ENCODE measurements at places on chromosomes 12 and 14. TPM values are rescaled to one million over a fixed set of nuclear protein-coding genes. Genes with fewer than 3 reads are reported as not detected.

DNA sequence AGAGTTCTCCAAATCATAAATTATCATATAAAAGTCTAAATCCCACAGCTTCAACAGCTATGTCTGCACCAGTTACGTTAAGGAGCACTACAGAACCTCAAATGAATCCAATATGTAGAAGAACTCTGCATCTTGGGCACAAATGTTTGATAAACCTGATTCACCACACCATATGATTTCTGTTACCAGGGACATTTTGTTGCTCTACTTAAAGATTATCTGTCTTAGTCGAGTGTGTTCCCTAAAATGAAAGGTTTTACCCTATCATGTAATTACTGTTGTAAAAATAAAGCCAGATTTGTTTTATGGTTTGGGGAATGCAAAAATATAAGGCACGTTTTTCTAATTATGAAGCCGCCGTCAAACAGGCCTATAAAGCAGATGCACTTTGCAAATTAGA lies 363.1 kb downstream of the EGLN3 start:
- no peaks in the 10 kb centered on the region for H3K27me3 ChIP-seq
- no peak overlapping the region for H3K4me3 ChIP-seq
- no peak for DNase-seq
- no peaks in the 10 kb centered on the region for H3K4me1 ChIP-seq

DNA sequence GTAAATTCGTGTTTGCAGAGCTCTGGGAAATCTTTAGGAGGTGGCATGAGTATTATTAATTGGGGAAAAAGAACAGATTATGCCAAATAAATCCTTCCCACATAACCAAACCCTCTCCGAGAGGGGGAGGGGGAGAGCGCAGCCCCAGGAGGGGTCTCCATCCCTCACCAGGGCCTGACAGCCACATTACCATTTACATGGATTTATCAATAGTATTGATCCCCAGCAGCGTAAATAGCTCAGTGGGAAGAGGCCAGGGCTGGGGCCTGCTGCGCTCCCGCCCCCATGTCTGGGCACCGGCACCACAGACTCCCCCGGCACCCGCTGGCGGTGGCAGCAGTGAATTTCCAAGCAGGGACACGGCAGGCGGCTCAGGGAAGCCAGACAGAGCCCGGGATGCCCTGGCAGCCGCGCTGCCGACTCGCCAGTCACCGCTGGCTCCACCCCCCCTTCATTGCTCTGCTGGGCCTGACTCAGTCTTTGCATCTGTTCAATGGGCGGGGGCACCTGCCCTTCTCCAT lies 2.4 kb downstream of the NCOR2 start:
- no peaks in the 10 kb centered on the region for H3K36me3 ChIP-seq
- peak; percentile 65 for DNase-seq
- no peaks in the 10 kb centered on the region for H3K27me3 ChIP-seq

Gene KRT79
- polyA plus RNA-seq = not detected

DNA sequence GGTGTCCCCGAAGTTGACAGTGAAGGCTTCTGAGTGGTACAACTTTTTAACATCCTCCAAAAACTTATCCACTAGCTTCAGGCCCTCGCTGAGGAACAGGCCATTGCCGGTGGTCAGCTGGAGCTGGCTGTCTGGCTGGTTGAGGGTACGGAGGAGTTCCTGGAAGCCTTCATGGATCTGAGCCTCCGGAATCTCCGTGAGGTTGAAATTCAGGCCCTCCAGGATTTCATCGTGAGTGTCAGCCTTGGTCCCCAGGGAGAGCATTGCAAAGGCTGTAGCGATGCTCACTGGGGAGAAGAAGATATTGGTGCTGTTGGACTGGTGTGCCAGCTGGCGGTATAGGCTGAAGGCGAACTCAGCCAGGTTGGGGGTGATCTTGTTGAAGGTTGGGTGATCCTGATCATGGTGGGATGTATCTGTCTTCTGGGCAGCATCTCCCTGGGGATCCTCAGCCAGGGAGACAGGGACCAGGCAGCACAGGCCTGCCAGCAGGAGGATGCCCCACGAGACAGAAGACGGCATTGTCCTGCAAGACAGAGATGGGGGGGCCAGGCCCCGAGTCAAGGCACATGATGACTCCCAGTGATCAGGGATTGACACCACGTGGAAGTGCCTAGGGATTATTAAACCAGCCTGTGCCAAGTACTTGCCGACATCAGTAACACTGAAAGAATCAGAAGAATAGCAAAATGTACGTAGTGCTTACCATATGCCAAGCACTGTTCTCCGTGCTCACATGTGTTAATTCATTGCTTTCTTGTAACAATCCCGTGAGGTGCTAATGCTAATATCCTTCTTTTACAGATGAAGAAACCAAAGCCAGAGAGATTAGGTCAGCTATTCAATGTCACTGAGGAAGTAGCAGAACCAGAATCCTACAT lies 5.4 kb downstream of the SERPINA1 start:
- no peaks in the 10 kb centered on the region for H3K36me3 ChIP-seq
- no peak for DNase-seq
- H3K27ac ChIP-seq = no peak overlapping the region
- H3K4me1 ChIP-seq = peaks cover 9% of the 10 kb centered on the region

DNA sequence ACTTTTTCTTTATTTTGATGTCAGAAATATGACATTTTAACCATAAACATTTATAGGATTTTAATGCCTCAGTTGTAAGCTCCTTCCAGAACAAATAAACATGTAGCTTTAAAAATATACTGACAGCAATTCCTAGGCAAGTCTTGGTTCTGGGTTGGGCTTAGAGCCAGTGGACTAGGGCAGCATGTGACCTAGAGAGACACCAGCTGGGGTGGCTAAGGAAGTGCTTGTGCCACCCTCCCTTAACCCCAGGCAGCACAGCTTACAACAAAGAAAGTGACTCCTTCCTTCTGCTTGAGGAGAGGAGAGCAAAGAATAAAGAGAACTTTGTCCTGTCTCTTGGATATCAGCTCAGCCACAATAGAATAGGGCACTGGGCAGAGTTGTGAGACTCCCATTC lies 61.6 kb upstream of the KTN1 start:
- peak; percentile 28 for DNase-seq
- H3K27ac ChIP-seq = no peak overlapping the region
- no peaks in the 10 kb centered on the region for H3K4me1 ChIP-seq
- H3K4me3 ChIP-seq = no peak overlapping the region
- H3K36me3 ChIP-seq = no peaks in the 10 kb centered on the region
- H3K27me3 ChIP-seq = no peaks in the 10 kb centered on the region

DNA sequence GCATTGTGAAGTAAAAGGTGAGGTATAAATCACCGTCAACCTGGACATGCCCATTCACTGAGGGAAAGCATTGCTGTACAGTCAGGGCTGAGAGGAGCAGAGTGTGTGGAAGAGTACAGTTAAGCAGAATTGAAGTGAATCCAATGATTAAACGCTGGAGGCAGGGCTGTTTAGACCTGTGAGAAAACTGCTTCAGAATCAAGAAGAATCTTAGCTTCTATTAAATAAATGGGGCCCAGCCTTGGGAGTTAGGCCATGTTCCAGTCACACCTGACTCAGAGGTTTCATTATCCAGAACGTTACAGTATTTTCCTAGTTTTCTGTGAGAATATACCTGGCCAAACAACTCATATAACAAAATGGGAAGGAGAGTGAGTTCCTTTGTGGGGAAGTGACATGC lies 86.9 kb downstream of the ATP23 start:
- DNase-seq = no peak
- no peak overlapping the region for H3K27ac ChIP-seq
- H3K4me1 ChIP-seq = no peaks in the 10 kb centered on the region
- H3K4me3 ChIP-seq = no peak overlapping the region

- DNase-seq = no peak
- no peak overlapping the region for H3K4me3 ChIP-seq
- no peaks in the 10 kb centered on the region for H3K36me3 ChIP-seq
- H3K27ac ChIP-seq = no peak overlapping the region
- no peaks in the 10 kb centered on the region for H3K4me1 ChIP-seq
- H3K27me3 ChIP-seq = no peaks in the 10 kb centered on the region
Measured at GRCh38 chr12:77352946-77353345, 287.6 kb upstream of the E2F7 start.

DNA sequence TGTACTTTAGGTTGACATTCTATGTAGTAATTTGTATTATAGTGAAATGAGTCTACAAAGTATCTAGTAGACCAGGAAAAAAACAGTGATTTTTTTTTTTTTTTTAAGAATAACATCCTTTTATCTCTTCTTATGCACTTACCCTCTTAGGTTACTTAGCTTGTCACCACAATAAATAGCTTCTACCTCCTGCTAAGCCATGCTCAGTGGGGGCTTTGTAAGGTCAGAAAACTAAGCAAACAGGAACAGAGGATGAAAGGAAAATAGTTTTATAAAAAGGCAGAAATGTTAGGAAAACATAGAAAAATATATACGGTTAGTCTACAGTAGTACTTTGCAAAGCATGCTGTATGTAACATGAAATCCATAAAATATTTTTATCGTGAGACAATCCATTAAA lies 385.3 kb upstream of the ATXN7L3B start:
- H3K4me3 ChIP-seq = no peak overlapping the region
- DNase-seq = no peak
- no peaks in the 10 kb centered on the region for H3K4me1 ChIP-seq

Gene TMX1
- 19.5 TPM for polyA plus RNA-seq

Gene ITPK1
- polyA plus RNA-seq = 92.5 TPM

Gene BRF1
- polyA plus RNA-seq = 30.3 TPM

GRCh38 chr12:119122047-119122446 lies 56.7 kb upstream of the HSPB8 start:
- H3K27me3 ChIP-seq = no peaks in the 10 kb centered on the region
- H3K36me3 ChIP-seq = no peaks in the 10 kb centered on the region
- no peak overlapping the region for H3K27ac ChIP-seq

GRCh38 chr12:9634177-9634803 lies 26.6 kb upstream of the KLRB1 start:
- H3K27ac ChIP-seq = no peak overlapping the region
- DNase-seq = peak; percentile 77
- no peak overlapping the region for H3K4me3 ChIP-seq
- no peaks in the 10 kb centered on the region for H3K4me1 ChIP-seq
- no peaks in the 10 kb centered on the region for H3K27me3 ChIP-seq
- H3K36me3 ChIP-seq = no peaks in the 10 kb centered on the region

Gene TMEM121
- polyA plus RNA-seq = 1.4 TPM

DNA sequence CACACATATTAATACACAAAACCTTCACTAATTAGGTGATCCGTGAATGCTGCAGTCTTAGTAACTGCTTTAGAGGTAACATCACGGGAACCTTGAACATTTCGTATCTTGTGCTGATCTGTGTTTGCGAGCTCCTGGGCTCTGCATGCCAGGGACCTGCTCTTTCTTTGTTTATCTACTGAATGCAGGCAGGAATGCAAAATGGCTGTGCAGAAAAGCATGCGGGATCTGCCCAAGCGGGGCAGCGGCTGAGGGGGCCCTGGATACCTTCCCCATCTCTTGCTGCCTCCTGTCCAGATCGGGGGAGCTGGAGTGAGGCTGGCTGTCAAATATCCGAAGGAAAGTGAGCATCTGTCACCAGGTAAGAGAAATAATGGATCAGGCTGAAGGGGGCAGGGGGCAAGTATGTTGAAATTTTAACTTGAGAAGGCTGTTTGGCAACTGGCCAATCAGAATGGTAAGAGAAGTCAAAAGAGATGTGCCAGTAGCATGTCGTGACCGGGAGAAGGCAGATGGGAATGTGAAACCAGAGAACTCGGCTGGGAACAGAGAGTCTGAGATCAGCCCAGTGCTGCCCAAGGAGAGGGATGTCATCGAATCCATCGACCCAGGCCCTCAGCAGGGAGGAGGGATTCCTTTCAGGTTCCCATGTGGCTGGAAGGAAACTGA lies 191.4 kb downstream of the TTC7B start:
- no peak overlapping the region for H3K27ac ChIP-seq
- no peak overlapping the region for H3K4me3 ChIP-seq
- no peak for DNase-seq
- no peaks in the 10 kb centered on the region for H3K27me3 ChIP-seq
- H3K4me1 ChIP-seq = peaks cover 42% of the 10 kb centered on the region
- H3K36me3 ChIP-seq = no peaks in the 10 kb centered on the region

- peaks cover 5% of the 10 kb centered on the region for H3K4me1 ChIP-seq
- H3K36me3 ChIP-seq = no peaks in the 10 kb centered on the region
- DNase-seq = no peak
- no peak overlapping the region for H3K4me3 ChIP-seq
Measured at GRCh38 chr14:36518031-36518585, 1.9 kb downstream of the NKX2-1 start.

GRCh38 chr12:15589328-15590032 lies 199.7 kb downstream of the EPS8 start:
- no peak overlapping the region for H3K4me3 ChIP-seq
- H3K36me3 ChIP-seq = no peaks in the 10 kb centered on the region
- no peak for DNase-seq
- no peaks in the 10 kb centered on the region for H3K27me3 ChIP-seq

Gene PMEL
- 8.2 TPM for polyA plus RNA-seq

DNA sequence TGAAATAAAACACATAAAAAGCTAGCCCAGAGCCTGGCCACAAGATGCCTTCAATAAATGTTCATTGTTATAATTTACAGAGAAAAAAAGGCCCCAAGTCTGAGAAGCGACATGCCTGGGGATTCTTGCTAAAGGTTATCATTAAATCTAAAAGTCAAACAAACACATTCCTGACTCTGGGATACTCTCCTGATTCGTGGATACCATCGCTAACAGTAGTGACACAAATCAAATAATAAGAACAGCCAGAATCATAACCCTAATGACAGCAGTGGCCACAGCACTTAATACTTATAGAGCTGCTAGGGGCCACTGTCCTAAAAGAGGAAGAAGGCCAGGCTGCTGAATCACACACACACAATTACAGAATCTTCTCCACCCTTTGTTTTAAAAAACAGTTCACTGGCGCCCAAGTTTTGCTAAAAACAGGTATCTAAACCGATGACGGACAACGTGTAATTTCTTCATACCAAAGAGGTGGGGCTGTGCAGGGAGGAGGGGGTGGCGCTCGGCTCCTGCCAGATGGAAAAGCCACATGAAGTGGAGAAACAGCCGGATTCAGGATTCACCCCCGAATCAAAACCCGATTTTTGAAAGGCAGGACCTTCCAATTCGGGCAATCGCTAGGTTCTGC lies 1.2 kb downstream of the CLIP1 start:
- peaks cover 19% of the 10 kb centered on the region for H3K4me1 ChIP-seq
- peak; percentile 69 for DNase-seq
- H3K27me3 ChIP-seq = no peaks in the 10 kb centered on the region

DNA sequence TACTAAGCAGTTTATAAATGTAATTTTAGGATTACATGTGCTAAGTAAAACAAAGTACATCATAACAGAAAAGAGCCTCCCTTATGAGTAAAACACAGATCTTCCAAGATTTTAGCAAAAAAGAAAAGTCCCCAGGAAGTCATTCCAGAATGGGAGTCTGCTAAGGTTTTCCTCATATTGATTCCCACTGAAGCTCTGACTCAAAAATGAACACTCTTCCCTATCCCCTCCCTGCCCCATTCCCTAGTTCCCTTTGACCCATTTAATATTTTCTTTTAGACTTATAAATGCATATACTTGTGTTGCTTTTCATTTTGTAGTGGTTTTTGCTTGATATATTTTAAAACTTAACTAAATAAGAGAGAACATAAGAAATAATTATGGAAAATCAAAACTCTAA lies 40.1 kb downstream of the PTGER2 start:
- no peaks in the 10 kb centered on the region for H3K36me3 ChIP-seq
- no peak overlapping the region for H3K4me3 ChIP-seq
- no peaks in the 10 kb centered on the region for H3K4me1 ChIP-seq
